ENCODE measurements at places on chromosomes 3 and 15. TPM values are rescaled to one million over a fixed set of nuclear protein-coding genes. Genes with fewer than 3 reads are reported as not detected.

Gene TMEM207
- not detected for total RNA-seq

Gene ZDHHC3
- 42.6 TPM for total RNA-seq

DNA sequence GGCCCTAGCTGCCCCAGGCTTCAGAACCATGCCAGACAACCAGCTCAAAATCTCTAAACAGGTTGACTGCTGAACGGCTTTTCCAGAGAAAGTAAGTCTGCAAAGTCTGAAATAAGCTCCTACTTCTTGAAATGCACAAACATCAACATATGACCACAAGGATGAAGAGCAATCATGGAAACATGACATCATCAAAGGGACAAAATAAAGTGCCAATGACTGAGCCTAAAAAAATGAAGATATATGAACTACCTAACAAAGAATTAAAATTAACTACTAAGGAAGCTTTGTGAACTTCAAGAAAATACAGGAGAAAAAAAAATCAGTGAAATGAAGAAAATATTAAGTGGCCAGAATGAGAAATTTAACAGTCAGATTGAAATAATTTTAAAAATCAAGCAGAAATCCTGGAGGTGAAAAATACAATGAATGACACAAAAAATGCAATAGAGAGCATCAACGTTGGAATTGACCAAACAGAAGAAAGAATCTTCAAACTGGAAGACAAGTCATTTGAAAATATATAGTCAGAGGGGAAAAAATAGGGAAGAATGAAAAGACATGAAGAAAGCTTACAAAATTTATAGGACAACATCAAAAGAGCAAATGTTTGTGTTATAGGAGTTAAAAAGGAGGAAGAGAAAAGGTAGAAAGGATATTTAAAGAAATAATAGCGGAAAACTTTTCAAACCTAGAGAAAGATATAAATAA, 364.2 kb downstream of the OCA2 start:
- DNase-seq, result no peak

- DNase-seq, result no peak
Measured at GRCh38 chr3:53803124-53803815, 42.9 kb downstream of the CHDH start.

- DNase-seq, result no peak
Measured at GRCh38 chr3:52093756-52094545, 37.6 kb upstream of the DUSP7 start.

DNA sequence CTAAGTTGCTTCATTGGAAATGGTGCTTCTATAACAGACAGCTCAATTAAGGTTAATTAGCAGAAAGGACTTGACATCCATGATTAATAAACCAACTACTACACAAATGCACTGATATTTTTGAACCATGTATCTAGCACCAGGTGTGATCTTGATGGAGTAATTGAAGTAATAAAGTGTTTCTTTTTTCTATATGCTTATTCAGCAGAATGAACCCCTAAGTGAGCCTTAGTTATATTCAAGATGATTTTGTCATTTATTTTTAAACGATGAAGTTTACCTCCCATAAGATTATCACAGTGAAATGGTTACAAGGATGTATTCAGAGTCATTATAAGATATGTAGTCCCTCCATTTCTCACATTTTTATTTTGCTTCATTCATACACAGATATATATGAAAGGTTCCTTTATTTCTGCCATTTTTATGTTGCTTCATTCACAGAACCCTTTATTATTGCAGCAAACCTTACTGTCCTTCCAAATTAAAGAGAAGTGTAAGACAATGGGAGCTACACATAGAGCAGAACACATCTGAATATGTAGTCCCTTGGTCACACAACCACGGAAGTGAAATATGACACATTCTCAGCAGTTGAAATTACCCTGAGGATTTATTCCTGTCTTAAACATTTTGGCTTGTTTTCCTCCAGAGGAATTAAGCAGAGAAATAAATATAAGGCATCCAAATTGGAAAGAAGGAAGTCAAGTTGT, 295.0 kb downstream of the RAP2B start:
- no peak for DNase-seq

- DNase-seq, result peak; percentile 26
Measured at GRCh38 chr15:39251413-39252133, 329.3 kb upstream of the THBS1 start.

GRCh38 chr15:33735637-33736247, 232.6 kb upstream of the CHRM5 start:
- DNase-seq, result no peak

- no peak for DNase-seq
Measured at GRCh38 chr3:58210761-58211460, at the start of gene DNASE1L3. Gene DNASE1L3 (minus strand): TSS chr3:58210972. CDS start chr3:58210906, 66 bp downstream.

Data from GM12878 (cell line).